ENCODE measurements at places on chromosomes 5 and 9. TPM values are rescaled to one million over a fixed set of nuclear protein-coding genes. Genes with fewer than 3 reads are reported as not detected.

Gene ACOT12
- total RNA-seq: not detected

Gene SLCO6A1
- not detected for total RNA-seq

Gene TNFSF15
- under 0.01 TPM for total RNA-seq

Gene STKLD1
- total RNA-seq: 1.7 TPM

Gene SARDH
- total RNA-seq: 5.3 TPM

Gene GFI1B
- total RNA-seq: not detected

Gene STOML2
- 330 TPM for total RNA-seq

Gene SLF1
- 1.4 TPM for total RNA-seq

Gene NUTM2F
- total RNA-seq: not detected
